ENCODE measurements at places on chromosomes 7 and 10.
A peak's percentile ranks its signal among the peaks of the same experiment; 100 is the strongest.

GRCh38 chr7:130274296-130274695, 7.6 kb downstream of the CPA2 start:
- no peak for DNase-seq

DNA sequence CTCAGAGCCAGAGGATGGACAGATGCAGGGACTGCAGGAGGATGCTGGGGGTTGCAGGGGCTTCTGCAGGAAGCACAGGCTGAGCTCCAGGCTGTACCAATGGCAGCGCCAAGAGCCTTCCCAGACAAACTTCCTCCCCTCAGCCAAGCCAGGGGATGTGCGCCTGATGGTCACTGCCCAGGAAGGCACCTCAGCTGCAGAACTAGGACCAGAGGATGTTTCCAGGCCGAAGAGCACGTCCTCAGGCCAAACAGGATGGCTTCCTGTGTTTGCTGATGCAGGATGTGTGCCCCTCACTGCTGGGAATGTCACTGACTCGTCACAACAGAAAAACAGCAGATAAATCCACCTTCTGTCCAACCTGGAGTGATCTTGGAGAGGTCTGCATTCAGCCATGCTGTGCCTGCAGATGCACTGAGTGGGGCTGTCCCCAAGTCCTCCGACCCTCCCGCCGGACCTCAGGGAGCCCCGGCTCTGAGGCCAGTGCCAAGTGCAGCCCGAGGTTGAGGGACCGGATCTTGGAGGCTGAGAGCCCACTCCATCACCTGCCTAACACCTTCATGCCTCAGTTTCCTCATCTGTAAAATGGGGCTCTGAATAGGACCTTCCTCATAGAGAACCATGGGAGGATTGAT, 152.5 kb upstream of the CHST15 start:
- DNase-seq = no peak

DNA sequence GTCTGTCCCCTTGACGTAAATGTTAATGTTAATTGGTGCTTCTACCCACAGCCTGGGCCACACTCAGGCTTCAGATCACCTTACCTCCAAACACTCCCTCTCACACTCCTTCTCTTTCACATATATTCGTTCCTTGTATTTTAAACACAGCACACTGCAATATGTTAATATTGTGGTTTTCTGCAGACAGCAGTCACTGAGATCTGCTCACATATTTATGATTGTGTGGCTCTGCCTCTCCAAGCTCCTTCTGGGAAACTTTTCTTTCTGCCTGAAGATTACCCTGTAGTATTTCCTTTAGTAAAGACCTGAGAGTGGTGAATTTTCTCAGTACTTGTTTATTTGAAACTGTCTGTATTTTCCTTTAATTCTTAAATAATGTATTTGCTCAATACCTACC, 104.7 kb downstream of the VWC2 start:
- DNase-seq = no peak

GRCh38 chr7:5094641-5095040, 49.0 kb downstream of the RBAK start:
- DNase-seq = no peak

GRCh38 chr10:91536111-91536510, 96.8 kb downstream of the PPP1R3C start:
- DNase-seq = peak; percentile 71

DNA sequence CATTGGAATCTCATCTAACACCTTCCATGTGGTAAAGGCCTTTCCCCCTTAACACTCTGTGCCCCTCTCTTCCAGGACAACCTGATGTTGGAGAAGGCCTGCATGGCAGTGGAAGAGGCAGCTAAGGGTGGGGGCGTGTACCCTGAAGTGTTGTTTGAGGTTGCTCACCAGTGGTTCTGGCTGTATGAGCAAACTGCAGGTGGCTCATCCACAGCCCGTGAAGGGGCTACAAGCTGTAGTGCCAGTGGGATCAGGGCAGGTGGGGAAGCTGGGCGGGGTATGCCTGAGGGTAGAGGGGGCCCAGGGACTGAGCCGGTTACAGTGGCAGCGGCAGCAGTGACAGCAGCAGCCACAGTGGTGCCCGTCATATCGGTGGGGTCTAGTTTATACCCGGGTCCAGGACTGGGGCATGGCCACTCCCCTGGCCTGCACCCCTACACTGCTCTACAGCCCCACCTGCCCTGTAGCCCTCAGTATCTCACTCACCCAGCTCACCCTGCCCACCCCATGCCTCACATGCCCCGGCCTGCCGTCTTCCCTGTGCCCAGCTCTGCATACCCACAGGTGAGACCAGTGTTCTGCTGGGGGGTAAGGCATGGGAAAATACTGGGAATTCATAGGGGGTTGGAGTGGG, 12.4 kb downstream of the NDST2 start:
- DNase-seq = peak; percentile 20

- no peak for DNase-seq
Observed at GRCh38 chr7:1807821-1808600, 137.9 kb downstream of the ELFN1 start.

DNA sequence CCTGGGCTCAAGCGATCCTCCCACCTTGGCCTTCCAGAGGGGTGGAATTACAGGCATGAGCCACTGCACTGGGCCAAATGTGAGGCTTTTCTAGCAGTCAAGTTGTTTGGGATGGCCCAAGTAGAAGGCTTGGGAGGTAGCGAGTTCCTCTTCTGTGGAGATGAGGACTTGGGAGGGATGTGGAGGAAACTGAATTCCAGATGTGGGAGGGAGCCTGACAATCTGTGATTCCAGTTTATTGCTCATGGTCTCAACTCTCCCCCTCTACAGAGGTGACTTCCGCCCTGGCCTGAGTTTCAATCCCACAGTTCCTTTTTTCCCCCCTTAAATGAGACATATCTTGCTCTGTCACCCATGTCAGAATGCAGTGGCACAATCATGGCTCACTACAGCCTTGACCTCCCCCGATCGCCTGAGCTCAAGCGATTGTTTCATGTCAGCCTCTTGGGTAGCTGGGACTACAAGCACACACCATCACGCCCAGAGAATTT, 3.4 kb downstream of the STYXL1 start:
- no peak for DNase-seq

DNA sequence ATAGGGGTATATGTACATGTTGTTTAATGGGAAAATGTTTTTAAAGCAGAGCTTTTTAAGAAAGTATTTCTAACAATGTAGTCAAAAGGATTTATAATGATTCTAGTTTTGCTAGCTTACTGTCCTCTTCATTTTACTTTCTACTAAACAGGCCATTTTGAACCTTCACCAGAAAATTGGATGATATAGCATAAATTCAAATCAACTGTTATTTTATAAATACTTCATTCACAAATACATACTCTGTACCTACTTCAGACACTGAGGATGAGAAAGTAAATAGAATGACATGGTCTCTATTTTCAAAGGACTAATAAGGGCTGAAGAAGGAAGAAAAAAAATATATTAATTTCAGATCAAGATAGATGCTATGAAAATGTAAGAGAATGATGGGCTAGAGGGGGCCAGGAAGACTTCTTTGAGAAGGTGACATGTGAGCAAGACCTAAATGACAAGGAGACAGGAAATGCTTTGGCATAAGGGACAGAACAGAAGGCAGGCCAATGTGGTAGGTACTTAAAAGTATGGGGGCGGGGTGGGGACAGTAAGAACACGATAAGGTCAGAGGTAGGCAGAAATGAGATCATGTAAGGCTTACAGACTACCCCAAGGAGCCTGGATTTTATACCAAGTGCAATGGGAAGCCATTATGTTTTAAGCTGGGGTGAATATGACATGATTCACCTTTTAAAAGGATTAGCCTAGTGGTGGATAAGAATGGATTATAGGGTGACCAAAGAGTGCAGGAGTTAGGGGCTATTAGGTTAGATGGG, 5.2 kb downstream of the NAMPT start:
- DNase-seq = no peak

- no peak for DNase-seq
Observed at GRCh38 chr7:147308539-147308938, 1191.9 kb downstream of the CNTNAP2 start.

DNA sequence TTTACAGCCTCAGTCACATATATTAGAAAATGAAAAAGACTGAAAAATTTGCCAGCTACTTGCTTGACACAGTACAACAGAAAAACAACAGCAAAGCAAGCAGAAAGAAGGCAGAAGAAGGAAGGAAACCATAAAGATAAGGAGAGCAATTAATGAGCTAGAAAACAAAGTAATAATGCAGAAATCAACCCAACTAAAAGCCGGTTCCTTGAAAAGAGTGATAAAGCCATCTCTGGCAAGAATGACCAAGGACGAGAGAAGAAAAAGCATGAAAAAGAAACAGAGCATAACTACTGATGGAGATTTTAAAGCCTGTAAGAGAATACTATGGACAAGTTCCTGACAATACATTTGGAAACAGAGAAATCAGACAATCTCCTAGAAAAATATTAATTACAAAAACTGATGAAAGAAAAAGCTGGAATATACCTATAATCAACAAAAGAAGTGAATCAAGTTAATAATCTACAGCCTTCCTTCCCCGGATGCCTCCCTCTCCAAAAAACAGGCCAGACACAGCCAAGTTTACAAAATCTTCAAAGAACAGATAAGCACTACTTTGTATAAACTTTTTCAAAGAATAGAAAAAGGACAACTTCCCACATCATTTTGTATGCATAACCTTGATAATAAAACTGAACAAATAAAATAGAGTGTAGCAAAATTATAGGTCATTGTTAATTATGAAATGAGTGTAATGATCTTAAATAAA, 204.0 kb downstream of the BAMBI start:
- no peak for DNase-seq

DNA sequence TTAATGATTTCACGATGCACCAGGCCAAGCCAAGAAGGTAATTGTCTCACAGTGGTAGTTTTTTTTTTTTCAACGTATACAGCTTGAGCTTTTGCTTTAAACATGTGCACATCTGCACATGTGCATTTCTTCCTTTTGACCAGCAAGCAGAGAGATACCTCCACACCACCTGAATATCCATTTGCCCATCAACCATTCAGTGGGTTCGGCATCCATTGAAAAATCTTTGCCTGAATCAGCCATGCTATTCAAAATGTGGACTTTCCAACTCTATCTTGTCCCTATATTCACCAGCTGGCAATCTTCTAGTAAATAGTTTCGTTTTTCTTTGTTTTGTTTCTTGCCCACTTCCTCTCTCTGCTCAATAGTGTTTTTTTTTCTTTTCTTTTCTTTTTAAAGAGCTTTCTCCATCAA, 7.7 kb upstream of the TRA2A start:
- no peak for DNase-seq

DNA sequence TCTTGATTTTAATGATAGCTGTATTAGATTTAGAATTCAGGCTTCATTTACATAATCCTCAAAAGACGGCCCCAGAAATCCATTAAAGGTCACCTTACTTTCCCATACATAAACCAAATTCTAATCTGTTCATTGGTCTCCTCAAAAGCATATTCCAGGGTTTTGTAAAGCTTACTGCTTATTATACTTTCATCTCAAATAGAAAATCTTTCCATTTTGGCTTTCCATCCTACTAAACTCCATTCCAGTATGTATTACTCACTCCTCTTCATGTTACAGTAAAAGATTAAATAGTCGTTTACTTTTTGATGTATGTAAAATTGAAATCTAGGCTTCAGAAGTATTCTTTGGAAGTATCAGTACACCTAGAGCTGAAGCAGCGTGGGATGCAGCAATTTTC, 143.5 kb upstream of the LRRN3 start:
- no peak for DNase-seq

DNA sequence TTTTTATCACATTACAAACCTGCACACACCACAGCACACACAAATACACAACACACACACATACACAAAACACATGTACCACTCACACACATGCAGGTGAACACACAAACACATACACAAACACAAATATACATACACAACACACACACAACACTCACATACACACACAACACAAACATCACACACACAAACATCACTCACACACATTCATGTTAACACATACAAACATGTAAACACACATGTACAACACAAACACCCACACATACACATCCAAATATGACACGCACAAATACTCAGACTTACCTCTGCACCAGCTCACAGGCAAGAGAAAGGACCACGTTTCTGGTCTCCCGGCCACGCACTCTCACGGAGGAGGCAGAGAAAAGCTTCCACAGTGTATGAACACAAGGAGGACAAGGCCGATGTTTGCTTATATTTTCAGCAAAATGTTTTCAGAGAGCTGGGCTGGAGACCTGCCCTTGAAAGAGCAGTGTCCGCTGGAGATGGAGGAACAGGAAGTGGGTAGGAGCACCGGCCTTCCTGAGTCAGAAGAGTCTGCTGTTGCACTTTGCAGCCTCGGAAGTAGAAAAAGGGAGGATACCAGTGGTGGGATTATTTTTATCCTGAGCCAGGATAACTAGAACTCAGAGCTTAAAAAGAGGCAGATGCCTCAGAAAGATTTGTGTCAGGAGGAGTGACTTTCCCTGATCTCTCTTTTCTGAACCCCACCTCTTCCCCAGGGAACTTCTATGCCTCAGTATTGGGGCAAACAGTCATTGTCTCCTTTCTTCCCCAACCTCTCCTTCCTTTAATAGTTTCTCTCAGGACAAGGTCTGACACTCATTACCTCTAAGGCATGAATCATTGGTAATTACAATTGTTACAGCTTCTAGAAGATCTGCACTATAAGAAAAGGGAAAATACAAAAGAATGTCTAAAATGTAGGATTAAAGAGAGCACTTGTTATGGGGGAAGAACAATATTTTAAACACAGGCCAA, at the start of gene GIMAP6:
TSS of gene GIMAP6 (minus strand) at position 520 of the 999 bp plus-strand sequence. CDS start 2,243 bp downstream, outside the sequence.
- DNase-seq = no peak

GRCh38 chr10:13705526-13706174, 118.9 kb downstream of the PRPF18 start:
- DNase-seq = peak; percentile 60

- DNase-seq = peak; percentile 78
Observed at GRCh38 chr7:42831718-42832522, 80.0 kb downstream of the C7orf25 start.

DNA sequence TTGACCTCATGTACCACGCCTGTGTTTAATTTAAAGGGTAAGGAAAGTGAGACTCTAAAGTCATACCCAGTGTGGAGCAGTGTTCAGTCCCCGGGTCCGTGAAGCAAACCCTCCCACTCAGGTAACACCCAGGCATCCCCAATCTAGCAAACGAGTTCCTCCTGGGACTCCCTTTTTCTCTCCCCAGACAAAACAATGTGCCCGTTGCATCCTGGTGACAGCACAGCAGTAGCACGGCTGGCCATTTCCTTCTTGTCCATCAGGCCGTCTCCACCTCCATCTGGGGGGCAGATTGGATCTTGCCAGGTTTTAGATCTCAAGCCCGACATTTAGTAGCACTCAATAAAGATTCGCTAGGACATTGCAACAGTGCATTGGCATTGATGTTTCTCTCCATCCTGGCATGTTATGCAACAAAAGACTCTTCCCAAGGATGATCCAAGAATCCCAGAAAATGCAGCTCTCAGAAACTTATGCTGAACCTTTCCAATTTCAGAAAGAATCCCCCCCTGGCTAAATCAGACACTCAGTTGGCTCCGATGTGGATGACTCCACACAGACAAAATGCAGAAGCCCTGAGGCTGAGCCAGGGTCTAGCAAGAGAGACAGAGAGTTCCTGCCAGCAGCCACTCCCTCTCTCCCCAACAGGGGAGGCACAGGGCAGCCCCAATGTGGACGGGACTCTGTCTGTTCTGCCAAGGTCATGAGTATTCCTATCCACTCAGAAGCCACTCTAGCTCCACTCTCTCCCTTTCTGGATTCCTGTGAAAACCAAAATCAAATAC, 274.5 kb upstream of the MGMT start:
- peak; percentile 88 for DNase-seq
